ENCODE measurements at places on chromosomes 6 and 20.

GRCh38 chr6:156914181-156914580 lies 137.0 kb downstream of the ARID1B start:
- no peak for DNase-seq

GRCh38 chr6:21414065-21414464 lies 179.5 kb upstream of the SOX4 start:
- no peak for DNase-seq

- DNase-seq, result no peak
These were observed 68.6 kb downstream of the GFRAL start for GRCh38 chr6:55395871-55396270.

DNA sequence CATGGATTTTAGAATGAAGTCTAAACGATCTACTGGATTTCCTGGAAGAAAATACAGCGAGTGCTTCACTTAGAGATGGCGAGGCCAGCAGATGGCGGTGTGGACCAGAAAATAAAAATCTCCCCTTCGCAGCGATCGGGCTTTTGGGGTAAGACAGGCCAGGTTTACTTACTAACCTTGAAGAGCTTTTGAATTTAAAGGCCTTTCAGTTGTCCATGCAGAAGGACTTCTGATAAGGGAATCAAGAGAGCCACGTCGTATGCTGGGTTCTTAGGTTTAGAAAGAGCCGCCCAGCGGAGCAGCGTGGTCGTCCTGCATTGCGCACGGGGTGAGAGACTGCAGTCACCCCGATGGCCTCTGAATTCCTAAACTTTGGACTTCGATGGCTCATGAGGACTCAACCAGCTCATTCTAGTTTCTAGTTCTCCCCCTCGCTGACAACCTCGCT lies 125.2 kb upstream of the RALGAPA2 start:
- peak; percentile 69 for DNase-seq

- DNase-seq, result peak; percentile 42
These were observed 45.9 kb upstream of the RALY start for GRCh38 chr20:33947709-33948295.

DNA sequence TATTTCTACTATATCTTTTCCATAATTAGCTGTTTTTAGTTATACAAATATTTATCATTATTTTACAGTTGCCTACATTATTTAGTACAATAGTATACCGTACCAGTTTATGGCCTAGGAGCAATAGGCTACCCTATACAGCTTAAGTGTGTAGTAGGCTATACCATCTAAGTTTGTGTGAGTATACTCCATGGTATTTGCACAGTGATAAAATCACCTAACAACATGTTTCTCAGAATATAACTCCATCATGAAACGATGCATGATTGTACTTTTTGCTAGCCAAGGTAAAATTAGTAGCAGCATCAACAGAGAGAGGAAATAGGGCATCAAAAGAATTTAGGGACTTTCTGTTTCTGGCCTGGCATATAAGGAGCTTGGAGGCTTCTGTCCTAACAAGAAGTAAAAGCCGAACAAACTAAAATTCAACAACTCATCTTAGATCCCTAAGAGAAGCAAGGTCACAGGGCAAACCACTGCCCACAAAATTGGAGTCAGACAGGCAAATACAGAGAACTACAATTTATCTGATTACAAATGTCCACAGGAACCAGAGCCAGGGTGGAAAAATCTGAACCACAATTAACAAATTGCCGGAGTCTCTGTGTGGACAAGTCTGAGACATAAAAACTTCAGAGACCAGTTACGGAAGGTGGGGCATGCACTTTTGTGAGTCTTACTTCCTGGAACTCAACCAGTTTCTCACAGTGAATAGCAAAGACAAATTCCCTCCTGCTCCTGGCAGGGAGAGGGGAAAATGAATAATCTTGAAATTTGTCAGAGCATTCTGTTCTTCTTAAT lies 671.4 kb downstream of the RFPL4B start:
- peak; percentile 97 for DNase-seq

DNA sequence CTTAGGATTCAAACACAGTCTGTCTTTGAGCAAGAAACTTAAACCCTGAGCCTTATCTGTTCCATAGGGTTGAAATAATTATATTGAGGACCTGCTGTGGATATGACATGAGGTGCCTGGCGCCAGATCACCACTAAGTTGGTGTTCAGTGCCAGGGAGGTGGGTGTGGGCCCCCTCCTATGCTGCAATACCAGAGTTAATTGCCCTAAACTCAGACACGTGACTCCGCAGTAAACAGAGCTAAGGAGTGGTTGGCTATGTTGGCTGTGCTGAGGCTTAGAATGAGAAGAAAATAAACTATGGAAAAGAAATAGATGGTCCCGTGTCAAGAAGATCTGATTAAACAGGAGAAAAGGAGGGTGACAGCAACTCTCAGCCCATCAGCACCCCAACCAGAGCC lies 419.4 kb upstream of the JARID2 start:
- no peak for DNase-seq

DNA sequence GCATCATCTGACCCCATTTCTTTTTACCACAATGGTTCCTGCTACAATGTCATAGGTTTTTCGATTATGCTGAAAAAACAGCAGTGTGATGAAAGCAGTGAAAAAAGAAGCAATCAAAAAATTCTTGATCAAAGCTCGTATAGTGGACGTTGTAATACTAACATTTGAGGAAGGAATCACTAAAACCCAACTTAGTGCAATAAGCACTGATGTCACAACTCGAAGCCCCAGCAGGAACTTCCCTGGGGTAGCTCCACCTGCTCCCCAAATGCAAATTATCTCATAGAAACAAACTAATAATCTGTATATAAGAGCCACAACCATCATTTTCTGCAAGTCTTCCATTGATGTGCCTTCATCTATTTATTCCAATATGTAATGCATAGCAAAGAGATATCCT lies 285.6 kb upstream of the SGK1 start:
- no peak for DNase-seq

- DNase-seq, result no peak
These were observed 594.9 kb downstream of the PHF3 start for GRCh38 chr6:64230530-64230929.

GRCh38 chr20:1915725-1916124 lies 20.5 kb downstream of the SIRPA start:
- no peak for DNase-seq

GRCh38 chr6:30007132-30007764 lies 53.8 kb upstream of the POLR1H start:
- DNase-seq, result no peak

DNA sequence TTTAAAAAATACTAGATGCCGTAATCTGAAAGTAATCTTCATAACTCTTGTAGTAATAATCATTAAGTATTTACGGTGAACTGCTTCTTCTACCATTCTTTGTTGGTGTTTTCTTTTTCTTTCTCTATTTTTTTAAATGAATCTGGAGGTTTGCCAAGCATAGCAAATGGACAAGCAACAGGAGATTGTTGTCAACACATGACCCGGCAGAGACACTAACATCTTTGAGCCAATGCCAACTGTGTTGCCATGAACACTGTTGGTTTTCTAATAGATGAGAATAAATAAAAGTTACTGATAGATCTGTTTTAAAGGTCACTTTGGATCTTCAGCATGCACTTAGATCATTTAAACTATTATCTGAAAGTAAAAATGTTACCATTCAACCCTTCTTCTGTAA lies 523.6 kb upstream of the EYS start:
- DNase-seq, result peak; percentile 4

DNA sequence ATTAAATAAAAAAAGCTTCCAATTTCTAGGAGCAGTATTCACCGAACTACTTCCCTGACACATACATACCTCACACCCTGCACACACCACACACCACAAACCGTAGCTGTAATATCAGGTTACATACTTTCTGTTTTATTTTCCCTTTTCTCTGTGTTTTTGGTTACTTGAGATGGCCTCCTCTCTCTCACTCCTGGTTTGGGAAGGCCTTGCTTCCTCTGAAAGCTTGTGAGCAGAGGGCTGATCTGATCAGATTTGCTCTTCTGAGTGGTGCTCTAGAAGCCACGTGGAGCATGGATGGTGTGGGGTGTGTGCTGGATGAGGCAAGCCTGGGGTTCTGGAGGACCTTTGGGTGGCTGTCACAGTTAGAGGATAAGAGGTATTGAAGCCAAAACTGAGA lies 20.9 kb downstream of the UTRN start:
- peak; percentile 84 for DNase-seq

GRCh38 chr6:78598966-78599365 lies 268.4 kb upstream of the IRAK1BP1 start:
- peak; percentile 90 for DNase-seq

Data from choroid plexus epithelial cell (primary cell).